ENCODE measurements at places on chromosomes 3 and 15.

GRCh38 chr3:6512172-6512800, 348.6 kb upstream of the GRM7 start:
- peak; percentile 87 for DNase-seq

DNA sequence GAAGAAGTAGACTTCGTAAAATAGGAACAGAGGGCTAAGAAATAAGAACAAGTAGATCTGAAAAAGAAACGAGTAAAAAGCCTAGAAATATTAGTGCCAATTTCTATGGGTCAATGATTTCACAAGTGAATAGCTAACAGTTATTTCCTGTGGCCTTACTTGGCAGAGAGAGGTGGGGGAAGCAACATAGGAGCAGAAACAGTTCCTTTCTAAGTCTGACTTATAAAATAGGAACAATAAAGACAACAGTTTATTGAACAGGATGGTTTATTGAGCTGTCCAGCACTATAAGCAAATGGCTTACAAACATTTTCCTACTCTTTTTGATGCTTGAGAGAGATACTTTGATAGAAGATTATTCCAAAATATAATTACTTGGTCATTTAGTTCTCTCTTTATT, 37.9 kb downstream of the AGTR1 start:
- peak; percentile 58 for DNase-seq

DNA sequence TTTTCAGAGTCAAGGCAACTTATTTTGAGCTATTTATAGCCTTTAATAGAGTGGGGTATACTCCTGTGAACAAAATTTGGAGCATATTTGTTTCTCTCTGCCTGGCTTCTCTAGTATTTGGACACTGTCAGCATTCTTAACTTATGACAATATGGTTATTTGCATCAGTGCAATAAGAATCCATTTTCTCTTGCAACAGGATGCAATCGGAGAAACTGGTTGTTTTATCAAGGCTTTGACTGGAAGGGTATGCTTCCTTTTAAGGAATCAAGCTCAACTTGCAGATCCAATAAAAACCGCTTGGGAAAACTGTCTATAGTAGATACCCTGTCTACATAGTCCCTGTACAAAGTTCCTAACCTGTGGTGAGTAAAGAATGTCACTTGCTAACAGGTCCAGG, 106.7 kb downstream of the DPH6 start:
- DNase-seq, result no peak

- DNase-seq, result no peak
Measured at GRCh38 chr3:161348796-161349400, 22.4 kb downstream of the SPTSSB start.

GRCh38 chr15:66723826-66724731, 22.0 kb downstream of the SMAD6 start:
- no peak for DNase-seq

DNA sequence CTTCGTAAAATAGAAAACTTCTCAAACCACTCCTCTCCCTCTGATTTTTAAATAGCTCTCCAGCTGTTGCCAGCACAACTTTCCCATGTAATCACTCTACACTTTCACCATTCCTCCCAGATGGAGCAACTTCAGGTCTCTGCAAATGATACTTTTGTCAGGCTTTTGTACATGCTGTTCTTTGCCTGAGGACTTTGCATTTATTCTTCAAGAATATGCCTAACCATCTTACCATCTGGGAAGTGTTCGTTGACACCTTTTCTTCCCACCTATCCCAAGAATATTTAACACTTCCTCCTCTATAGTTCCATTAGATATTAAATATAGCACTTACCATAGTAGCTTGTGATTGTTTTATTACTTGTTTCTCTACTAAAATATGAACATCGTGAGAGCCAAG, 703.7 kb downstream of the CADM2 start:
- no peak for DNase-seq

DNA sequence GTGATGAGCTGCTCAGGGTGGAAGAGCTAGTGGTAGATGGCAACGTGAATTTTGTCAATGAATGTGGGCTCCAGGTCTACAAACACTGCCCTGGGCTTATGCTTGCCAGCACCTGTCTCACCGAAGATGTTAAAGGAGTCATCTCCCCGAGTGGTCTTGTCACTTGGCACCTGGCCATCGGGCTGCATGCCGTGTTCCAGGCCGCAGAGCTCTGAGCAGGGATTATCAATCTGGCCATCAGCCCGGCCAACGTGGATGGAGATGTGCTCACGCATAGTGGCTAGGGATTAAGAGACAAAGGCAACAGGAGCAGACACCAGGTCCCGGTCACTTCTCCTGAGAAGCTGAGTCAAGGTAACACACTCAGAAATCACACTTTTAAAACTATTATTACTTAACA, 54.8 kb upstream of the ACTC1 start:
- no peak for DNase-seq

DNA sequence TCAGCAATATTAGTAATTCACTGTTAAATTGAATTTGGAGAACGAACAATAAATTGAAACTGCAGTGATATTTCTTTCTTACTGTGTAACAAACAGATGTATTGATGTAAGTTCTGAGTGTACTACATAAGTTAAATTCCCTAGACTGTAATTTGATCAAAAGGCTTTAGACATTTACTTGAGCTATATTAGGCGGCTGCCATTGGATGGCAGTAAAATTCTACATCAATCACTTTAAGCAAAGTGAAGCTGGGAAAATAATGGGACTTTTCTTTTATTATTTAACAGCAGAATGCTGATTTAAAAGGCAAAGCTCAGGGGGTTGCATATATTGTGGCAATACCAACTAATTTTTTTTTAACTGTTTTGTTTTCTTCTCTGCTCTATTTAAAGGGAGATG, 212.6 kb upstream of the PLSCR5 start:
- no peak for DNase-seq

DNA sequence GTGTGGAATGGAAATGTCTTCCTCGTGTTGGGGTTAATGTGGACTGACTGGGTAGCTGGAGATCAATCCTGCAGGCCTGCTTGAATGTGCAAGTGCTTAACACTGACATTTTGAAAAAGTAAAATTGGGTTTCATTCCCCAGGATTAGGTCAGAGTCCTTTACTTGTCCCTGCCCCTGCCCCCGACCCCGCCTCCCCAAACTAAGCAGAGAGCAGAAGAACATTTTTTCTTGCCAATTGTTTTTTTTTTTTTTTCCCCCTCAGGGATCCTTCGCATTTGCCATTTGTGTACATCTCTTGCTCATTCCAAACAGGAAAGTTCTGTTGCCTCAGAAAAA, 147.0 kb upstream of the NR2F2 start:
- no peak for DNase-seq
